ENCODE measurements at places on chromosomes 3 and 15.

DNA sequence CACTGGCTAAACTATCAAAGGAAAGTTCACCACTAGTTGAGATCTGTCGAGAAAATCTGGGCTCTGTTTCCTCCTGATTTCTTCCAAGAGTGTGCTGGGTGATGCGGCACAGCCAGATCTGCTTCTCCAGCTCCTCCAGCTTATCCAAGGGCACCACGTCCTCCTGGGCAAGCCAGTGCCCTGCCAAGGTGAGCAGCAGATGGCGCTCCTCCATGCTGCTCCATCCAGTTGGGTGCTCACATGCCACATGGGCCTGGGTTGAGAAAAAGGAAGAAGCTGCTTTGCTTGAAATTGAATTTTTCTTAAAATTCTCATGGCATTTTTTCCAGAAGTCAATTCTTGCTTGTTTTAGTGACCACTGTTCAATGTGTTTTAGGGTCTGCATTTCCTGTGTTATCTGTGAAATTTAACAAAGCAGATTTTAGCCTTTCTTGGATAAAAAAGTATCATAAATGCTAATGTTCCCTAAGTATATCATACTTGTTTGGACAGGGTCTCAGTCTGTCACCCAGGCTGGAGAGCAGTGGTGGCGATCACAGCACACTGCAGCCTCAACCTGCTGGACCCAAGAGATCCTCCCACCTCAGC is 47.3 kb downstream of the EIF3J start:
- DNase-seq: no peak

GRCh38 chr3:140500473-140500872 is 177.4 kb upstream of the TRIM42 start:
- no peak for DNase-seq

DNA sequence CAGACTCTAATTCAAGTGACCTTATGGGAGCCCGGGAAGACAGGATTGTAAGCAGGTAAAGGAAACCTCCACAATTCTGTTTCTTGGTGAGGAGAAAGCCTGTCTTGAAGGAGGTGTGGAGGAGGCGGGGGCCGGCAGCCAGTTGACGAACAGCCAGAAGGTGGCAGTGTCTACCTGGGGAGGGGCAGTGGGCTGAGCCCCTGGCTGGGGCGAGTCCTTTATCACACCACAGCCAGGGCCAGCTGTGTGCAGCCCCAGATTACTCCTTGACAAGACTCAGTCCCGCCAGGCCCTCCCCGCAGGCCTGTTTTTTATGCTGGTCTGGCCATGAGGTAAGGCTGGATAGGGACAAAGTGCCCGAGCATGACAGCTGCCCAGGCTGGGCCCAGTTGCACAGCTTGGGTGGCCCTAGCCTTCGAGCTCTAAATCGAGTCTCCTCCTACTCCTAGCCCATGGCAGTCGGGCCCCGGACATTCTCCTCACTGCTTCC is 40.9 kb upstream of the IDH2 start:
- DNase-seq: peak; percentile 17

- DNase-seq: no peak
Measured at GRCh38 chr3:89368846-89369245, 261.4 kb downstream of the EPHA3 start.

DNA sequence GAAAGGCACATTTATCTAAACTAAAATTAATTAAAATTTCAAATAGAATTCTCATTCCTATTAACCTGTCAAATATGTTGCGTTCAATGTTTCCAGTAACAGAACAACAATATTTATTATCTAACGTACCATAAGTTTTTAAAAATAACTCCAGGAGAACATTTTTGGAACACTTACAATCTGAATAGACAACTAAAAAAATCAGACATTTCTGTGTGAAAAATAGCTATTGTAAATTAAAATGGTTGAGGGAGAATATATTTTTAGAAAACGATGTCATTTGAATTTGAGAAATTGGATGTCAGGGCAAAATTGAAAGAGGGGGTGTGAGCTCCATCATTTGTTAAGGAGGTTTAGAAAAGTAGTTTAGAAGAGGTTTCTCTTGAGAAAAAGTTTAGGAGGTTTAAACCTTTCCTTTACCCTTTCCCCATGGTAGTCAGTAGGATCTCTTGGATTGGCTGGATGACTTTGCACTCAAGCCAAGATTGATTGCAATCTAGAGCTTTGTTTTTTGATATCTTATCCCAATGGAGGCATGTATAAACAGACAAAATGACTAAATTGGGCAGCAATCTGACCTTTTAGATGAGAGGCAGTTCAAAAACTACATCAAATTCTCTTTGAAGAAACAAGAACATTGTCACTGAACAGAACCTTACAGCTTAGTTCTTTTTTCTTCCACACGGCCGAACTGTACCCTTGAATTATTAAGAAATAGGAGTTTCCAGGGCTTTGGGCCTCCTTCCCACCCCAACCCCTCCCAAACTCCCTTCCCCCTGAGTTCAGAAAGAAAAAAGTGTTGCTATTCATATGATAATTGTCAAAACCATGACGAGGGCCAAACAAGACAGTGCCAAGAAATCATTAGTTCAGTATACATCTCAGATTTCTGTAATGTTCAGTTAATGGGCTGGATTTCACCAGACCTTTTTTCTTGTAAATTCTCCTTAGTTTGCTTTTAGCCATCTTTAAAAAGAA is 79.7 kb upstream of the CDIN1 start:
- no peak for DNase-seq

DNA sequence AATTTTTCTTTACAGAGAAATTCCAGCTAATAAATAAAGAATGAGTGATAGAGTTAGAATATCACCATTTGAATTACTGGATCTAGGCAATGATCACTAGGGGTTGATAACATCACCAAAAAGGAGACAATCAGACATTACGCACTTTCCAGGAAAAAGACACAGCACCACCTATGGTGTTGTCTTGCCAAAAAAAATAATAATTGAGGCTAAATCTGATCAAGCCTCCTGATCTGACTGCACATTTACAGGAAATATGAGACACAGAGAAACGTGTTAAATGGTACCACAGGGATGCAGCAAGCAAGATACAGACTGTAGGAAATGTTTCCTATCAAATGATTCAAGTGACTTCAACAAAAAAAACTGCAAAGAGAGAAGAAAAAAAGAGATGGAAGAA is 92.8 kb downstream of the EOMES start:
- no peak for DNase-seq

DNA sequence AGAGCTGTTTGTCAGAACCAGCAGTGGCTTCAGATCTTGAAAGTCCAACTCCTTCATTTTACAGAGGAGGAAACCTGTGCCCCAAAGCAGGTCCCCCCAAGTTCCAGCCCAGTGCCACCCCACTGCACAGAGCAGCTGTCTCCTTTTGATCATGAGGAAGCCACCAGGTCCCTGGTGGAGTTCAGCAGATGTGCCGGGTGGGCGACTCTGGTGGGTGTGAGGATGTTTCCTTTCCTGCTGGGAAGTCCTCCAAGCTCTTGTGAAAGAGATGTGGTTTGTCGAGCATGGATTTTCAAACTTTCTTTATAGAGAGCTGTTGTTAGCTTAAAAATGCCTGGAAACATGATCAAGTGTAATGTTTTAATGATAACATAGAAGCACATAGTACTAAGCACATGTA is 52.0 kb downstream of the SMAD3 start:
- no peak for DNase-seq
